ENCODE measurements at places on chromosomes 2 and 18.

DNA sequence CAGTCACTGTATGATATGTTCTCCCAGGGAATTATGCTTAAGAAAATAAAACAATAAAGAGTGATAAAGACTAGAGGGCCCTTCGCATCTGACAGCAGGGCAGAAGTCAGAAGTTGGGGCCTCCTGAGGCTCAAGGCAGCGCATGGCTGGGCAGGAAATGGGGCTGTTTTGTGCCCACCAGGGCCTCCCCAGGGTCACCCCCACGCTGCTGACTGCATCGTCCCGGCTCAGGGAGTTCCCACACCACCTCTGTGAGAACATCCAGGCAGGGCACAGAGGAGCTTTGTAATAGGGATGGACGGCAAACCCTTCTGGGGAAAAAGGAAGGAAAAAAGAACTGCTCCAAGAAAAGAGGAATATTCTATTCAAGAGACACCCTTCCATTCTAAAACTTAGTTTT, 41.2 kb downstream of the PAX3 start:
- DNase-seq = no peak

GRCh38 chr2:61135510-61135909, 26.5 kb upstream of the C2orf74 start:
- DNase-seq = no peak

- peak; percentile 68 for DNase-seq
These were observed 54.9 kb downstream of the DSC3 start for GRCh38 chr18:30987467-30988241.

DNA sequence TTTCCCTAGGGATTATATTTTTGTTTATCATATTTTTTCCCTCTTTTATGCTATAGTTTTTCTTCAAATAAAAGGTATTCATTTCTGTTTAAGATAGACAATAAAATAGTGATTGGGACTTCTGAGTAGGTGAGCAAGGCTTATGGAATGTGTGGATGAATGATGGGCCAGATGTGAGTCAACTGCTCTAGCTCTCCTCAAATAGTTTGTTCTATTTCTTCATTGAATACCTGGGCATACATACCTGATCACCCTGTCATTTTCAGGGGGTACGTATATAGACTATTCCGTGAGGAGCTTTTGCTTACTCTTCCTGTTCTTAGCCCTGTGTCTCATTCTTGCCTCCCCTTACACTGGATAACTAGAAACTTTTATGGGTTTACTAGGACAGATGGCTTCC, 41.9 kb downstream of the BABAM2 start:
- no peak for DNase-seq

GRCh38 chr18:22267697-22268096, 98.3 kb downstream of the GATA6 start:
- no peak for DNase-seq

DNA sequence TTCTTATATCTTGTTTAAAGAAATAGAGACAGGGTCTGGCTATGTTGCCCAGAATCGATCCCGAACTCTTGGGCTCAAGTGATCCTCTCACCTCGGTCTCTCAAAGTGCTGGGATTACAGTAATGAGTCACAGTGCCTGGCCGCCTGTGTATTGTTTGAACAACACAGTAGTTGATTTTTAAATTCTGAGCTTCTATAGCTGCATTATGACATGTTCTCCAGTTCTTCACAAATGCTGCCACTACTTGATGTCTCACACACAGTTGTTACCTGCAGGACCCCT, 7.7 kb upstream of the RHOB start:
- DNase-seq = peak; percentile 47

- no peak for DNase-seq
These were observed 97.9 kb downstream of the BAZ2B start for GRCh38 chr2:159518321-159519005.

All from Calu3 (cell line).